ENCODE measurements at places on chromosomes 2 and 18.

DNA sequence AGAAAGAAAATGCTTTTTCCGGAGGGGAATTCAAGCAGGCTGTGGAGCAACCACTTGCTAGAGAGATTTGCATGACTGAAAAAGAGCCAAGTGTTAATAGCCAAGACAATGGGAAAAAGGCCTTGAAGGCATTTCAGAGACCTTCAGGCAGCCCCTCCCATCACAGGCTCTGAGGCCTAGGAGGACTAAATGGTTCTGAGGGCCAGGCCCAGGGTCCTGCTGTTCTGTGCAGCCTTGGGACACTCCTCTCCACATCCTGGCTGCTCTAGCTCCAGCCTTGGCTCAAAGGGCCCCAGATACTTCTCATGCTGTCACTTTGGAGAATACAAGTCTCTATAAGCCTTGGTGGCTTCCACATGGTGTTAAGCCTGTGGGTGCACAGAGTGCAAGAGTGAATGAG lies 81.8 kb downstream of the B3GNT2 start:
- no peak for DNase-seq

DNA sequence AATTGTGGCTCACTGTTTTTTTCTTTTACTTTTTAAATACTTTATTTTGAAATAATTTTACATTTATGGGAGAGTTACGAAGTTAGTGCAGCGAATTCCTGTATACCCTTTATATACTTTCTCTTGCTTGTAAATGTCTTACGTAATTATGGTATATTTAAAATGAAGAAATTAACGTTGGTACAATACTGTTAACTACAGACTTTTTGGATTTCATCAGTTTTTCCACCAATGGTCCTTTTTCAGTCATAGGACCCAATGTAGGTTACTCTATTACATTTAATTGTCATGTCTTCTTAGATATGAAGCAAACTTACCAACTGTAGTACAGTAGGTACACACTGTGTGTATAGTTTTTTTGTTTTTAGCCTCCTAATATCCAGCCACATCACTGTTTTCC lies 76.3 kb downstream of the BOLA3 start:
- no peak for DNase-seq

- DNase-seq = peak; percentile 7
These were observed 6.4 kb upstream of the NPAS2 start for GRCh38 chr2:100813527-100813926.

GRCh38 chr2:73135236-73135635 lies 22.5 kb upstream of the RAB11FIP5 start:
- DNase-seq = no peak

- DNase-seq = no peak
These were observed 89.8 kb downstream of the ASXL2 start for GRCh38 chr2:25788457-25788856.

DNA sequence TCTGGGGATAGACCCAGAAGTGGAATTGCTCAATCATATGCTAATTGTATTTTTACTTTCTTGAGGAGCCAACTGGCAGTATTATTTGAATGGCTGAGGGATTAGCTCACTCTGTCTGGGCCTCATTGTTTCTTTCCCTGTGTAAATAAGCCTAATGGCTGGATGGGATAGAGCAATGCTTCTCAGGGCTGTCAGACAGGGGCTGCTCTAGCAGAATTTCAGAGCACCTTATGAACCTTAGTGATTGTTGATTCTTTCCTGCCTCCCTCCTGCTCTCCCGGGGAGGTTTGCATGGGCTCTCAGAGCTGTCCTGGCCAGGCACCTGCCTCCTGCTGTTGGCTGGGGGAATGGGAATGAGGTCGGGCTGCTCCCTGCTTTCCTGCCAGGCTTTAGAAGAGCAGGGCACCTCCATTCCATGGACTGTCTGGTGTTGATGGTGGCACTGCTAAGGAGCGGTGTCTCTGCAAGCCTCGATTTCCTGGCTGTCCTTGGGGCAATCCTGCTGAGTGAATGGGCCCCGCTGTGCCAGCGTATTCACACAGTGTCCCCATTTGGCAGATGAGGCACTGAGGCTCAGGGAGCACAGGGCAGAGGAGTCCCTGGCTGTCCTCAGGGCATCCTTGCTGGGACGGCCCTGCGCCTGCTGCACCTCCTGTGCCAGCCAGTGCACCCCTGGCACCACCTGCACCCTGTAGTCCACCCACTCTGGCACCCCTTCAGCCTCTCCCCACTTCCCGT lies 468.2 kb upstream of the HS6ST1 start:
- no peak for DNase-seq

GRCh38 chr2:100647709-100648108 lies 84.9 kb downstream of the PDCL3 start:
- DNase-seq = no peak

GRCh38 chr18:63063171-63063570 lies 256.4 kb downstream of the BCL2 start:
- DNase-seq = no peak

DNA sequence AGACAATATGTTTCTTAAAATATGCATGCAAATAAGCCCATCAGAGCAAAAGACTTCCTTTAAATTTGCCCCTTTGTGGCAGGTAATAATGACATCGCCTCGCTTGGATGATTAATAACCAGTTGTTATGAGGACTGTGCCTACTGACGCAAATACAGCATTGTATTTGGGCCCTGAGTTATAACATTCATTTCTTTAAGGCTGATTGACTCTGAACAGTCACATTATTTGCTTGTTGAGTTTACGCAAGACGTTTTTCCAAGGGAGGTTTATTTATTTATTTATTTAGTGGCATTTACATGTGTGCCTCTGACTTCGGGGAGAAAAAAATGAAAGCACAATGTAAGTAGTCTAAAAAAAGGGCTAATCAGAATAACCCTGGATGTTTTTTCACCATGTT lies 88.3 kb downstream of the SLC8A1 start:
- DNase-seq = no peak

DNA sequence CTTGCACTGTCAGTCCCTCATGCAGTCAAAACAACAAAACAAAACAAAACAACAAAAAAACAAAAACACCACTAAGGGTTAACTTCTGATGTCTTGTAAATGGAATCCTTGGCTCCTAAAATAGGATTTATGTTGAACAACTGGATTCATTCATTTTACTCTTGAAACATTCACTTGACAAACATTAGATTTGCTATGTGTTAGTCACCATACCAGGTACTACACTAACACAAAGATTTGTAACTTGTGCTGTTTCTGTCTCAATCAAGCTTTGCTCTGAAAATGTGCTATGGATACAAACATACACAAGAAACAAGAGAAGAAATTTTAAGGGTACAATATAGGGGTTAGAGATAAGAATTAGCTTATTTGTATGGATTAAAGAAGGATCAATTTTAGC lies 812.8 kb downstream of the LRP1B start:
- no peak for DNase-seq

DNA sequence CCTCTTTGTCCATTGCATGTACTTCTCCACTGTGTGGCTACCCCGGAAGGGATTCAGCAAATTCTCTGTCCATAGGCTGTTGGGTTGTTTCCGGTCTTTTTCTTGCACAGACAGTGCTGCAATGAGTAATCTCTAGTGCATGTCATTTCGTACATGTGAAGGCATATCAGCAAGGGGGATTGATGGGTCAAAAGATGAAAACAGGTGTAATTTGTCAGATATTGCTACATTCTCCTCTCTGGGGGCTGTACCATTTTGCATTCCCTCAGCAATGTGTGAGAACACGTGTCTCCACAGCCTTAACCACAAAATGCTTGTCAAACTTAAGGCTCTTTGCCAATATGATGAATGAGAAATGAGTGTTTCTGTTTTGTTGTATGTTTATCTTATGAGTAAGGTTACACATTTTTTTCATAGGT lies 60.5 kb downstream of the KLHL29 start:
- no peak for DNase-seq

GRCh38 chr2:166242309-166242708 lies 114.5 kb upstream of the SCN1A start:
- DNase-seq = no peak

GRCh38 chr2:100744184-100744583 lies 75.8 kb upstream of the NPAS2 start:
- no peak for DNase-seq

GRCh38 chr2:172108587-172108930 lies 5.9 kb upstream of the DLX2 start:
- no peak for DNase-seq

GRCh38 chr18:12520442-12520992 lies 112.8 kb downstream of the PRELID3A start:
- no peak for DNase-seq

- DNase-seq = no peak
These were observed 61.8 kb downstream of the FMNL2 start for GRCh38 chr2:152396763-152397162.

GRCh38 chr18:10752382-10752781 lies 226.6 kb downstream of the NAPG start:
- no peak for DNase-seq

GRCh38 chr2:94763318-94763717 lies 107.9 kb upstream of the TEKT4 start:
- no peak for DNase-seq

Data from CD4-positive, alpha-beta T cell treated with Interleukin-1 beta for 1 hour (primary cell).